ENCODE measurements at places on chromosomes 4 and X.

GRCh38 chr4:173493041-173493440 lies 37.0 kb downstream of the HAND2 start:
- no peak for DNase-seq

DNA sequence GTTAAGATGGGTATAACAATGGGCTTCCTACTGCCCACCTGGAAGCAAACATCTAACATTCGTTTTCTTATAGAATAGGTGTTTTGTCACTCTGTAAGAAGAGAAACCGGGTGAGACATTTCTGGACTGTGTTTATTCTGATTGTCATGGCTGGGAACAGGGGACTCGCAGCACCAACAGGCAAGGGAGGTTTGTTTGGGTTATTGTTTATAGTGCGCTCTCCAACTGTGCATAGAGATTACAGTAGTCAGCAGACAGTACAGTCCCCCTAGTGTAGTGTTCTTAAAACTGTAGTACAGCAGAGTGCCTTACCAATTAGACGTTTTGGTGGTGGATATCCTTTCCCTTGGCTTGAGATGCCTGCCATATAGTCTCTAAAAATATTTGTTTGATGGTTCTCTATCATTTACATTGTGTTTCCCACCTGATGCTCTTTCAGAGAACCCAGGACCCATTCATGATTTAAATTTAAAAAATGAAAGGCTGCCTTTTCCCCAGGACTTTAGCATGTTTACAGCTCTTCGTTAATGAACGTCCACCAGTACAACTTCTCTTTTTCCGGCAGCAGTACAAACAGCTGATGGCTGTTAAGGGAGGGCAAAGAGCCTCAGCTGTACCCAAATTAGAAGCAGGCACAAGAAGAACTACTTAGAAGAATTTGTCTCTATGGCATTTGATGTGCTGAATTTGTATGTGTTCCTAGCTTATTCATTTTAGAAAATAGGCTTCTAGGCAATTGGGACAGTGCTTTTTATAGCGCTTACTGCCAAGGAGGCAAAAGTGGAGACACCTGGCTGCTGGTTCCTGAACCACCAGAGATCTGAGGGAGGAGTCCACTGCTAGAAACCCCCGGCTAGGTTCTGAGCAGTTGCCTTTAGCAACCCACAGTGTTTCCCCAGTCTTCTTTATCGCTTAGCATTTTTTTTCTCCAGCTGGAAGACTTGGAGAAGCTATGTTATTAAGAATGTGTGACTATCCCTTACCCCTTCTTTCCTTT lies 1.0 kb upstream of the RNF150 start:
- DNase-seq = peak; percentile 24

DNA sequence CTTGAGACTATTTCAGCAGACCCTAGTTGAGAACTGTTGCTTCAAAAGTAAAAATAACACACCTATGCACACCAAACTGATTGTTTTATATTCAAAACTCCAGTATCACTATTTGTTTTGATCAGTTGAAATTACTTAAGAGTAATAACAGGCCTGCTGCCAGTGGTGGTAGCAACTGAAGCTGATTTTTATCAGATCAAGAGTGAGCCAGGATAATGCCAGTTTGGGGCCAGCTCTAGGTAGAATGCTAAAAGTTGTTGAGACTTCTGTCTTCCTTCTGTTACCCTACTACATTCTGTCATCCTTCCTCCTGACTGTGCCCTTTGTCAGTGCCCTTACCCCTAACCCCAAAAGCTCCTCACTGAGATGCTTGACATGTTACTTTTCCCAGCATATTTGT lies 228.7 kb upstream of the SPRY1 start:
- DNase-seq = no peak

- DNase-seq = peak; percentile 20
Measured at GRCh38 chrX:13938051-13938828, 91.5 kb downstream of the GEMIN8 start.

GRCh38 chr4:16590797-16591196 lies 307.6 kb downstream of the LDB2 start:
- DNase-seq = no peak

- no peak for DNase-seq
Measured at GRCh38 chr4:139295942-139296299, 5.4 kb upstream of the NAA15 start.

DNA sequence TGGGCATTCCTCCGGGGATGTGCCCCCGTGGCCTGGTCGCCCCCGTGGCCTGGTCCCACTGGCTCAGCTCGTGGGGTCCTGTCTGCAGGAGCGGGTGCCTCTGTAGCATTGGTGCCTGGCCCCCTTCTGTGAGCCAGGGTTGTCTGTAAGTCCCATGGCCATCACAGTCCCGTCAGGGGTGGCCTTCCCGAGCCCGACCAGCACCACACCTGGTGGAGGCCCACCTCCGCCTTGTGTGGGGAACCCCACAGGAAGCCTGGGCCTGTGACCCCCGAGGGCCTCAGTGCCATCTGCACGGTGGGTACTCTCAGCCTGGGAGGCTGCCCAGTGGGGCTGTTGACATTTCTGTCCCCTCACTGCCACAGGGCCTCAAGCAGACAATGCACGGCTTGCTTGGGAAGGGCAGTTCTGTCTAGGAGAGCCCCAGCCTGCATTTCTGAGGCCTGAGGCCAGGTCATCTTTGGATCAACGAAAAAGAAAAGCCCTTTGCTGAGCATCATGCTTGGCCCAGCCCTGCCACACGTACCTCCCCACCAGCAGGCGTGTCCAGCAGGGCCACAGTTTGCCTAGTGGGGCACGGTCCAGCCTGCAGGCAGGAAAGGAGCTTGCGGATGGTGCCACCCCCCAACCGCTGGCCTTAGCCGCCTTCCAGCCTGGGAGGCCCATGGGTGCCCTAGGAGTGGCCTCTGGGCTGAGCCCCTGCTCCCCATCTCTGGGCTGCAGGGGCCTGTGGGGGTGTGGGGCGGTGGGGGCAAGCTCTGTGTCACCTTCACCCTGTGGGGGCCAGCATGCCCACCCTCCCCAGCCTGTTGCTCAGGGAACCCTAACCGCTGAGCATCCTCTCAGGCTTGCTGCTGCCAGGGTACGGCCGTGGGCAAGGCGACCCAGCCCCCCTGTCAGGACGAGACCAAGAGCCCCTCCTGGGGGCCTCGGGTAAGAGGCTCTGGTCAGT lies 23.2 kb downstream of the NKX1-1 start:
- no peak for DNase-seq

DNA sequence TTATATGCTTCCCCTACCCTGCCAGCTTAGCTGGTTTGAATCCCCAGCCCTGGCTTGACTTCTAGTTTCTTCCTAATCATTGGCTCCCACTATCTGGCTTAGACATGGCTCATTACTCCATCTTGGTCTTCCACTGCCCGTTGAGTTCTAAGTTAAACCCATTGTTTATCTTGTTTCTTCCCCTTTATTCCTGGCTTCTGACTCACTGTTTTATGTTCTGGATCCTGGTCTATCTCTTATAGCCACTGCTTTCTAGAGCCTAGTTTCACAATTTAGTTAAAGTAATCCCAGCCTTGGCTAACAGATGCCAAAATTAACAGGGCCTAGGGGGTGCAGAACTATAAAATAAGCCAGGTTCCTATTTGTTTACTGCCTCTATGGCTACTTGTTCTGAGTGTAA lies 120.9 kb downstream of the ARHGEF9 start:
- no peak for DNase-seq

GRCh38 chr4:133146574-133147241 lies 2.4 kb upstream of the PCDH10 start:
- peak; percentile 70 for DNase-seq

DNA sequence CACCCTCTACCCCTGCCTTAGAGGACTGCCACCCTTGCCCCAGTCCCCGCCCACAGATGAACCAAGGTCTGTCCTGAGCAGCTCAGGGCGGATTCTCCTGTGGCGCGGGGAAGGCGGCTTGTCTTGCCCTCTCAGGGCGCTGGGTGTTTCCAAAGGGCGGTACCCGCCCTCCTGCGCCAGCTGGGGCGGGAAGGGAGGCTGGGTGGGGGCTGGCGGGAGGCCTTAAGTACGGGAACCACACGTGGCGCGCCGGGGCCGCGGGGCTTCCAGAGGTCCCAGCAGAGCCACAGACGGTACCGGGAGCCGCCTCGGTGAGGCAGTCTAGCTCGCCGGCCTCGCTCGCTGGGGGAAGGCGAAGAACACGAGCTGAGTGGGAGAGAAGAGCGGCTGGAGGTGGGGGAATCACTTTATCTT lies 361.1 kb downstream of the MID1IP1 start:
- no peak for DNase-seq

All from SK-N-DZ (cell line).